ENCODE measurements at places on chromosomes 11 and 22.

DNA sequence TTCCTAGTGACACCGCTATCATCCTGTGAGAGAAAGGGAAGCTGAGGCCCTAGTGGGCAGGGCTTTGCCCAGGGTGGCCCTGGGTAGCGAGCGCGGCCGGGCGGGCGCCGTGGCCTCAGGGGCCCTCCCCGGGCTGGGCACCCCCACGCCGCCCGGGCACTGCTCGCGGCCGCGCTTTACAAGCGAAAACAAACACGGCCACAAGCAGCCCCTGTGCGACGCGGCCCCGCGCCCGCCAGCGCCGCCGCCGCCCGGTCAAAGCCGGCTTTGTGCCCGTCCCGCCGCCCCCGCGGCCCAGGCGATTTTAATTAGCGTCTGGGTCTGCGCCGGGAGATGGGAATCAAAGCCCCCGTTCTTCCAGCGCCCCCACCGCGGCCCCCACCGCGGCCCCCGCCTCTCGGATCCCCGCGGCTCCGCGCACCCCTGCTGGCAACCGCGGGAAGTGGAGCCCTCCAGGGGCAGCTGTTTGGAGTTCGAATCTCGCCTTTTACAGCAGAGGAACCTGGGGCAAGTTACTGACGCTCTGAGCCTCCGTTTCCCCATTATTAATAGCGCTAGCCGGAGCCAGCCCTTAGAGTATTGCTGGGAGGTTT is 47.9 kb downstream of the CHRDL2 start:
- DNase-seq: peak; percentile 17

GRCh38 chr11:57072640-57073039 is 83.9 kb downstream of the OR5AK2 start:
- DNase-seq: no peak

GRCh38 chr22:48756146-48757111 is 1071.2 kb downstream of the BRD1 start:
- no peak for DNase-seq

DNA sequence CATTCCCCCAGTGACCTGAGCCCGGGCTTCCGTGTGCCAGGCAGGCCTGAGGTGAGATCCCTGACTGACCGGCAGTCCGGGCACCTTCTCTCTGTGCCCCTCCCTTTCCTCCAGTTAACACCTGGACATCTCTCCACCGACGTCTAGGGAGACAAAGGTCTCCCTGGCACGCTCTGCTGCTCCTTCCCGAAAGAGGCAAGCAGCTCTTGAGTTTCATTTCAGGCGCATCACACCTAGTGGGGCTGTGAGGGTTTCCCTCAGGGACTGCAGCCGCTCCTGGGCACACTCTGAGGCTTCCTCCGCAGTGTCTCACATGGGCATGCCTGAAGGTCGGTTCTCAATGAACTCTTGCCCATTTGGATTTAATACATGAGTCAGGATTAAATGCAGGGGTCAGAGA is 322.7 kb downstream of the CTTN start:
- DNase-seq: no peak
